ENCODE measurements at places on chromosomes 6 and 20. TPM values are rescaled to one million over a fixed set of nuclear protein-coding genes. Genes with fewer than 3 reads are reported as not detected.
A peak's percentile ranks its signal among the peaks of the same experiment; 100 is the strongest.

- no peak for ATAC-seq
Observed at GRCh38 chr20:31824554-31825313, 5.6 kb downstream of the MYLK2 start.

The FOXA2 gene
- total RNA-seq = 3.6 TPM

The COL21A1 gene
- total RNA-seq = 0.41 TPM

- peak; percentile 70 for ATAC-seq
Observed at GRCh38 chr6:27565839-27566779, 93.2 kb upstream of the ZNF184 start.

The BPIFA2 gene
- not detected for total RNA-seq

DNA sequence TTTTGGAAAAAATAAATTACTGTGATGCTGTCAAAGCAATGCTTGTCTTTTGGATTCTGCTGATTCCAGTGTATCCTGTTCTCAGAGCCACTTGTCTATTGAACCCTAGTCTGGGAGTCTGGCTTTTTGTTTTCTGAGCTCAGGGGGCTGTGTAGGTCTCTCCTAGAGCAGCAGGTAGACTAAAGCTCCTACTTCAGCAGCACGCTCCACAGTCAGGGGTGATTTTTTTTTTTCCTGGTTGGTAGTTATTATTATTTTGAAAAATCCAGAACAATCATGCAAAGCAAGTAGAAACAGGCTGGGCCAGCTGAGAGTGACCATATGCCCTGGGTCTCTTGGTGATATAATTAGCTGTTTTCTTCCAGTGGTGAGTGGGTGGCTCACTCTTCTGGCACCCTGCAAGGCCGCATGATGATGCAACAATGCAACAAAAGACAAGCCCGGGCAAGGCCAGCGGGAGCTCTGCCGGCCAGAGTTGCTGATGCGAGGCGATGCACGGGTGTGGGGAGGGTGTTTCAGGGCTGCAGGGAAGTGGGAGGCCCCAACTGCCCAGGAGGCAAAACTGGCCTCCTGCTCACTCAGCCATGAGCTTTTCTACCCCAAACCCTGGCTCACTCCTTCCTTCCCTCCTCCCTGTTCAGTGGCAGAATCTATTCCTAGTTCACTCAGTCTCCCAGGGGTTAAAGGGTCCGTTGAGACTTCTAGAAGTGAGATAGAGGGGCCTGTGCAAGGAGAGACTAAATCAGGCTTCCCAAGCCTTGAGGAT, 11.5 kb upstream of the CDKN1A start:
- ATAC-seq = peak; percentile 95

The RIOK1 gene
- total RNA-seq = 22.9 TPM

GRCh38 chr6:91659891-91660290, 1073.0 kb upstream of the MAP3K7 start:
- ATAC-seq = no peak

- peak; percentile 87 for ATAC-seq
Observed at GRCh38 chr6:26003102-26003694, 40.6 kb downstream of the TRIM38 start.

GRCh38 chr20:62653951-62654685, 11.8 kb downstream of the SLCO4A1 start:
- no peak for ATAC-seq

- peak; percentile 23 for ATAC-seq
Observed at GRCh38 chr6:57276946-57277345, 40.5 kb upstream of the PRIM2 start.

The TOX2 gene
- total RNA-seq = 6.0 TPM

DNA sequence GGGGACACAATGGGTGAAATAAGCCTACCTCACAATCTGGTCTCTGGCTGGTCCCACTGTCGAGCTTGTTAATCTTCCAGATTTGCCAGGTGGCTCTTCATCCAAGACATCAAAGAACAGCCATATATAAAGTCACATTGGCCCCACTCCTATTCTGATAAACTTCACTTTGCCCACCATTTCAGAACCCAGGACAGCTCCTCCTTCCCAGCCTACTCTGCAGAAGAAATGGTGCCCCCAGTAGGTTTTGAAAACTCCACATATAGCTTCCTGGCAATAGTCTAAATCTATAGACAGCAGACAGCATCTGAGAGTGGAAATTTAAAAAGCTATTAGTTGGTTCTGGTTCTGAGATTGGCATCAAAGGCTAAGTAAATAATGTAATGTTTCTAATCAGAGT, 143.1 kb upstream of the PCSK2 start:
- ATAC-seq = no peak

The HLA-DRB1 gene
- 80.7 TPM for total RNA-seq

- ATAC-seq = no peak
Observed at GRCh38 chr6:42385339-42385738, 66.4 kb downstream of the TRERF1 start.

DNA sequence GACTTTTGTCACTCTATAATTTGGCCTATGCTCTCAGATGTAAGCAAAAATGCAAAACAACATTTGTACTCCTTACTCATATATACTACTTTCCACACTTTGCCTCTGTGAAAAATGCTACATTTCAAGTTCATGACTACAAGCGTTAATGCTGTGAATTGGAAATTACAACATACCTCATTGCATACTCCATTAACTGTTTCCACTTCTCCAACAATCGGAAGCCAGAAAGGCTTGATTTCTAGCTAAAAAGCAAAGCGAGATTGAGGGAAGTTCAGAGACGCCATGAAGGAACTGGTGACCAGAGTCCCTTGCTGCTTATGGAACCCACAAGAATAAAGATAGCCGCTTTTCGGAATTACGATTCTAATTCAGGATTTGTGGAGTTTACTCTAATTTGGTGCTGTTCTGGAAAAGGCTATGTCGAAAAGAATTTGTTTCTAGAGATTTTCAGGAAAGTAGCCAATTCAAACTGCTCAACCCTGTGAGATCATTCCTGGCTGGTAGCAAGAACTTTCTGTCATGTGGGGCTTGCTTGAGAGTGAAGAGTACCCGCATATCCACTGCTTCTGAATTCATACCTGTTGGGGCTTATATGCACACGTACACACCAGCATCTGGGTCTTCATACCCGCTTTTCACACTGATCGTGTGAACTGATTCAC, 98.0 kb upstream of the CITED2 start:
- no peak for ATAC-seq

GRCh38 chr6:43170417-43170930, 595 bp upstream of the SRF start:
- ATAC-seq = peak; percentile 46

Data from motor neuron (in vitro differentiated cells).